Right ventricle myocardium inferior (tissue), 1 donor: ENCODE measurements at places on chromosomes 11 and 22. TPM values are rescaled to one million over a fixed set of nuclear protein-coding genes. Genes with fewer than 3 reads are reported as not detected.

ASRGL1 gene
- total RNA-seq = 4.7 TPM

DNA sequence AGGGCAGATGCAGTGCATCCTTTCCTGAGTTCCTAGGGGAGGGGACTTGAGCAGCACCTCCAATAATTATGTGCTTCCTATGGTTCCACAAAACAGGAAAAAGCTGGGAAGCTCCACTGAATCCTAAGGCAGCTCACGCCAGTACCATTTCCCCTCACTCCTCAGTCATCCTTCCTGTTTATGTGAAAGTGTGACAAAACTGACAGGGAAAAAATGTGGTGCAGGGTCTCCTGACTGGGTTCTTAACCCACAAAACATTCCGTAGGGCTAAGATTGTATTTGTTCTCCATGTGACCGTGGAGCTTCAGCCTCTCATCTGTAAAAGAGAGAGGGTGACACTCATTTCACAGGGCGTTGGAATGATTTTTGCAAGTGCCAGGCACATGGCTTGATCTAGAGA is 12.2 kb upstream of the LYVE1 start:
- DNase-seq = no peak

TNNT3 gene
- 36.3 TPM for total RNA-seq

CCDC134 gene
- 4.1 TPM for total RNA-seq

GRCh38 chr22:47486569-47487312 is 724.3 kb downstream of the TBC1D22A start:
- DNase-seq = no peak

TPBGL gene
- 0.16 TPM for total RNA-seq

DNA sequence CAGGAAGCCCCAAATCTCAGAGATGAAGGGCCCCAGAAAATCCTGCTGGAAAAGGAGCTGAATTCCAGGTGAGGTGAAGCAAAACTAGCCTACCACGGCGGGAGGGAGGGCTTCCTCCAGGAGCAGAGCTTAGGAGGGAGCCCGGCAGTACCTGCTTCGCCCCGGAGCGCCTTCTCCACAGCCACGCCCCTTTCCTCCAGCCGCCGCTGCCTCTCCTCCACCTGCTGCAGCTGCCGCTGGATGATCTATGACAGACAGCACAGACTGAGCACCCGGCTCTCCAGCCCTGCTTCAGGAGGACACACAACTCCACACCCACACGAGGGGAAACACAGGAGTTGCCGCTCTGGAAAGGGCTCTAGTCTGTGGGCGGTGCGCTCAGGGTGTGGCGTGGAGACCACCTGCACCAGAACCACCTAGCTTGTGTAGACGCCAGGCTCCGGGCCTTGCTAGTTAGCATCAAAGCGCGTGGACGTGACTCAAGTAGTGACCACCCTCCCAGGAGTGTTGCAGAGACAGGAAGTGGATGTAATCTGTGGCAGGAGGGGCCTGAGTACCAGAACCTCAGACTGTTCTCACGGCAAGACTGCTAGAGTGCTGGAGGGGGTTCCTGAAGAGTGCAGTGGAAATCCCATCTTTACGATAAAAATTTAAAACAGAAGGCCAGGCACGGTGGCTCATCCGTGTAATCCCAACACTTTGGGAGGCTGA is 34.6 kb upstream of the BID start:
- DNase-seq = no peak

DNA sequence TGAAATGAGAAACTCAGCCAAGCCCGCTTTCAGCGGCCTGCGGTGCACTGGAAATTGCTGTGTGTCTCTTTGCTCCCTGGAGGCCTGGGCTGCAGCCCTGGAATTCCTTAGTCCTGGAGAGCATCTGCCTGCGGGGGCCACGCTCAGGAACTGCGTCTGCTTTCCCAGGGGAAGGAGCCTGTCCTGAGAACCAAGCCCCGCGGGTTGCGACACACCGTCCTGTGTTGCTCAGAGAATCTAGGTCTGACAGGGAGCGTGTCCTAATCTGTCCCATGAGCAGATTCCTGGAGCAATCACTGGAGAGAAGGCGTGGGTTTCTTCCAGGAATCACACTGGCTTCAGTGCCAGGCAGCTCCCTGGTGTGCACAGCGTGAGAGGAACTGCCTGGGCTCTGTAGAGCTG is 708.1 kb downstream of the BRD1 start:
- DNase-seq = peak; percentile 80

DNA sequence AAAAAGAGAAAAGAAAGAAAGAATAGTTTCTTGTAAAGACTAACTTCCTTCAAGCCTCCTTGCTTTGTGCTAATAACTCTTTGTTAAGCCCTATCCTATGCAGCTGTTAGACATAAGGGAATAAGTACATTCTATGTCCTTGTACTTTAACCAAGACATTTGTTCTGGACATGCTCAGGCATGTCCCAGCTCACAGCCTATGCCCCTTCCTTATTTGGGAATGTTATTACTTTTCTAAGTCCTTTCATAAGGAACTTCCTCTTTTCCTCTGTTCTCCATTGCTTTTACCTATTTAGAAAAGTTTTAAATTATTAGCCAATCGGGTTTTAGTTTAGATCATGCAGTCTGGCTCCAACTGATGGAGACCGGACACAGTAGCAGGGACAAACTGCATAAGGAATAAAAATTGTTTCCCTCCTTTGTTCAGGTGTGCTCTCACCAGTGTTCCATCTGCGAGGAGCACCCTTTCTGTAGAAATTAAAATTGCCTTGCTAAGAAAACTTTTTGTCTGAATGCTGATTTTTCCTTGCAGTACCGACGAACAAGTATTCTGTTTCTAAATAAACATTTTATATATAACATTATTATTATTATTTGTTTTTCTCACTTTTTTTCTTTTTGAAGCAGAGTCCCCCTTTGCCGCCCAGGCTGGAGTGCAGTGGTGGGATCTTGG is 21.6 kb upstream of the SPINDOC start:
- no peak for DNase-seq

PITPNB gene
- 43.7 TPM for total RNA-seq

TMEM191B gene
- 1.0 TPM for total RNA-seq

GRCh38 chr11:17650127-17650911 is 69.1 kb upstream of the MYOD1 start:
- DNase-seq = no peak

GRCh38 chr11:108035690-108036089 is 27.0 kb downstream of the CUL5 start:
- no peak for DNase-seq

- DNase-seq = no peak
Measured at GRCh38 chr11:86497836-86498235, 123.1 kb downstream of the CCDC81 start.

TRPT1 gene
- total RNA-seq = 71.9 TPM

DNA sequence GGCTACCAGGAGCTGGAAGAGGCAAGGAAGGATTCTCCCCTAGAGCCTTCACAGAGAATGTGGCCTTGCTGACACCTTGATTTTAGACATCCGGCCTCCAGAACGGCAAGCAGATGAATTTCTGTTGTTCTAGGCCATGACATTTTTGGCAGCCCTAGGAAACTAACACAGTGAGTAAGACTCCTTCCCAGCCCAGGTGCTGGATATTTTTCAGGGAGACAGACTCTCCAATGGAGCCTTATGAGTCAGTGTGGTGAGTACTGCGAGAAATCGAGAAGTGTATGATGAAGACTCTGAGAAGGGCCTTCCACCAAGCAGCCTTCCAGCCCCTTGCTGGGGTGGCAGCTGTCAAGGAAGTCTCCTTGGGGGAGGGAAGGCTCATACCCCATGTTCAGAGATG is 114.4 kb downstream of the OSBP2 start:
- no peak for DNase-seq

DNA sequence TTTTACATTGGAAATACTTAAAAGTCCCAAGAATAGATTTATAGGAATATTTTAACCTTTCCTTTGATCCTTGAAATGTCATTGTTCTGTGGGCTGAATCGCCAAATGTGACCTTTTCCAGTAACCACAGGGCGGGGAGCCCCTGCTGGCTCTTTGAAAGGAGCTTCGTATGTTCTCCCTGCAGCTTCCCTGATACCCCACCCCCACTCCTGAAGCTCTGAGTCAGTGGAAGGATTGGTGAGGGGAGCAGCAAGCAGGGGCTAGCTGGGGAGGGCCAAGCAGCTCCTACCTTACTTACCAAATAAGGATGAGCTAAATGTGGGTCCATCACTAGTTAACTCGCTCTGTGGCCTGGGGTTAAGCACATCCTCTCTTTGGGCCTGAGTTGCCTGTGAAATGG is 87.7 kb downstream of the CHST1 start:
- DNase-seq = no peak

TRPM5 gene
- total RNA-seq = not detected

MAFF gene
- 4.7 TPM for total RNA-seq

PPARA gene
- total RNA-seq = 70.5 TPM

OR2AG2 gene
- not detected for total RNA-seq

FGF19 gene
- not detected for total RNA-seq

B3GAT1 gene
- total RNA-seq = 0.16 TPM

GRCh38 chr22:17781319-17782031 is 7.2 kb upstream of the BID start:
- DNase-seq = no peak

PGA5 gene
- total RNA-seq = 0.95 TPM

KRTAP5-9 gene
- not detected for total RNA-seq

DNA sequence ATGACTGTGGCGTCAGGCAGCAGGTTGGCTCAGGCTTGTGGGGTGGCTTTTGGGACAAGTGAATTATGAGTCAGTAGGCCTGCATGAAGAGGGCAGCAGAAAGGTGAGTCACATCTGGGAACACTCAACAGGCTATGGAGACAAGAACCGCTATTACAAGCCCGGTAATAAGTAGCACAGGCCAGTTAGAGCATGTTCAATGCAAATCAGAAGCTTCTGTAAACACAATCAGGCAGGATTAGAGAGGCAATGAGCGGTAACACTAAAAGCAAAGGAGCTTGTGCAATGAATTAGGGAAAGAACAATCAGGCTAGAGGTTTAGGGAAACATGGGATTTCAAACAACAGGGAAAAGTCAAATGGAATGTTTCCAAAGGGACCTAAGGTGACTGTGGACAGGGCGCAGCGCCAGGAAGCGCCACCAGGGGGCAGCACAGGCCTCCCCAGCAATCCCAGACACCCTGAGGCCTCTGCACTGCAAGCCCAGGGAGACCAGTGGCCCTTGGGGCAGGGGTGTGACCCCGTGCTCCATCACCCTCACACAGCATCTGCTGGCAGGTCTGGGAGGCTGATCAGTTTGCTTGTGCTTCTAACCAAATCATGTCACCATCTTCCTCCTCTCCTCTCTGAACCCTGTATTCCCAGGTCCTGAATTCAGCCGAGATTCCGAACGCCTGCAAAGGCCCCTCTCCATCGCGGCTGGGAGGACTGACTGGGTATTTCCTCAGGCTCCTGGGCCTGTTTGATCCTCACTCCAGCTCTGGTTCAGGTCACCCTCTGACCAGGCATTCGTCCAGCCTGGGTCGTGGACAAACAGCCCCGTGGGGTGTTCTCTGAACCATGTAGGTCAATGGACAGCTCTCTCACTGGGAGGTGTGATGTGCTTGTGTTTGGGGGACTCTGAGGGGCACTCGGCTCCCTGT is 50.0 kb downstream of the C11orf58 start:
- DNase-seq = peak; percentile 89

DNA sequence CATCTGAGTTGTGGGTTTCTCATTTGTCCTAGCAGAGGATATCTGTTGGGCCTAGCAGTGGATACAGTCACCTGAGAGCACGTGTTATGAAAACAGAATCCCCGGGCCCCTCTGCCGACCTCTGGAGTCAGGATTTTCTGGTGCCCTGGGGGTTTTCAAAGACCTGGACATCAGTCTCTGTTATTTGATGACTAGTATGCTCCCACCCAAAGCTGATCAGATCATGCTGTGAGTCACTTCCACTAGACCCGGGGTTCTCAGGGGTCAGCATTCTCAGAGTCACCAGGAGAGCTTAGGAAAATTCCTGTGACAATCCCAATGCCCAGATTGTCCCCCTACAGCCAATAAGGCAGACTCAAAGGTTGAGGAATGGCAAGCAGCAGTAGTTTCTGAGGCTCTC is 38.7 kb downstream of the KCNJ1 start:
- no peak for DNase-seq

- DNase-seq = peak; percentile 42
Measured at GRCh38 chr11:70669871-70670675, 271.7 kb downstream of the CTTN start.

DNA sequence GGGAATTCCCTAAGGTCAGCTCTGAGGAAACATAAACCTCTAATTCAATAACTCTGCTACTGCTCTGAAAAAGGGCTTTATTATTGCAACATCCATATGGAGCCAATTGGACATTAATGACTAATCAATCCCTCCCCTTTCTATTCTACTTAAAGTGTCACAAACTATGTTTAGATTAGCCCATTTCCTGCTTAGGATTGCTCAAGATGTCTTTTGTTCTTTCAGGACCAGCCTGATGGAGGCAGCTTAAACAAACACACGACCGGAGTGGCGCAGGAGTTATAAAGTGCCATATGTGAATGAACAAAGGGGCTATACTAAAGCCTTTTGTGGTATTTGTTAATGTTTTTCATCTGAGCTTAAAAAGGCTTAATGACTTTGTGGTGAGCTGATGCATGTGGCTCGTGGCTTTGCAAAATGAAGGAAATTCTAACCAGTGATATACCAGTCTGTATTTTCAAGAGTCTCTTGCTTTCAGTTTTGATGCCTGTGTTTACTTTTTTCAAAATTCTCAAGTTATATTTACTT is 354.4 kb downstream of the SOX6 start:
- no peak for DNase-seq

GRCh38 chr22:35437049-35437448 is 37.1 kb downstream of the MCM5 start:
- no peak for DNase-seq

SCUBE2 gene
- 1.3 TPM for total RNA-seq
